ENCODE measurements at places on chromosomes 3 and 15. TPM values are rescaled to one million over a fixed set of nuclear protein-coding genes. Genes with fewer than 3 reads are reported as not detected.

Gene HCLS1
- not detected for total RNA-seq

Gene FRMD4B
- 3.9 TPM for total RNA-seq

Gene CLDN1
- total RNA-seq: not detected

Gene GOLGA8O
- not detected for total RNA-seq

Gene CD200R1
- total RNA-seq: not detected

Gene TRH
- 1.7 TPM for total RNA-seq

Gene SNX22
- total RNA-seq: 4.6 TPM

Gene SEMA6D
- total RNA-seq: 255 TPM

Gene WNT7A
- not detected for total RNA-seq

Gene STARD9
- 45.1 TPM for total RNA-seq

- DNase-seq: no peak
Measured at GRCh38 chr15:65816441-65816840, 24.3 kb upstream of the DENND4A start.

GRCh38 chr3:38579141-38579540, 70.3 kb downstream of the SCN5A start:
- DNase-seq: peak; percentile 55

- peak; percentile 77 for DNase-seq
Measured at GRCh38 chr15:75647370-75648155, at the start of gene SNX33. Gene SNX33, plus strand, starts transcription at chr15:75647912. Its CDS starts 1,191 bp downstream, at chr15:75649103.

- DNase-seq: no peak
Measured at GRCh38 chr3:169008776-169009358, 654.6 kb downstream of the MECOM start.

- DNase-seq: no peak
Measured at GRCh38 chr3:72485641-72486040, 362.6 kb downstream of the SHQ1 start.

DNA sequence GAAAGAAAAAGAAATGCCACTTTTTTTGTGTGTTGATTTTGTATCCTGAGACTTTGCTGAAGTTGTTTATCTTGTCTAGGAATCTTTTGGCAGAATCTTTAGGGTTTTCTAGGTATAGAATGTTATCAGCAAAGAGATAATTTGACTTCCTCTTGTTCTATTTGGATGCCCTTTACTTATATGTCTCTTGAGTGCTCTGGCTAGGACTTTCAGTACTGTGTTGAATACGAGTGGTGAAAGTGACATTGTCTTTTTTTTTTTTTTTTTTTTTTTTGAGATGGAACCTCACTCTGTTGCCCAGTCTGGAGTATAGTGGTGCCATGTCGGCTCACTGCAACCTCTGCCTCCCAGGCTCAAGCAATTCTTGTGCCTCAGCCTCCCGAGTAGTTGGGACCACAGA, 64.7 kb upstream of the NPHP3 start:
- no peak for DNase-seq

- DNase-seq: no peak
Measured at GRCh38 chr3:29293421-29293820, 12.6 kb downstream of the RBMS3 start.

DNA sequence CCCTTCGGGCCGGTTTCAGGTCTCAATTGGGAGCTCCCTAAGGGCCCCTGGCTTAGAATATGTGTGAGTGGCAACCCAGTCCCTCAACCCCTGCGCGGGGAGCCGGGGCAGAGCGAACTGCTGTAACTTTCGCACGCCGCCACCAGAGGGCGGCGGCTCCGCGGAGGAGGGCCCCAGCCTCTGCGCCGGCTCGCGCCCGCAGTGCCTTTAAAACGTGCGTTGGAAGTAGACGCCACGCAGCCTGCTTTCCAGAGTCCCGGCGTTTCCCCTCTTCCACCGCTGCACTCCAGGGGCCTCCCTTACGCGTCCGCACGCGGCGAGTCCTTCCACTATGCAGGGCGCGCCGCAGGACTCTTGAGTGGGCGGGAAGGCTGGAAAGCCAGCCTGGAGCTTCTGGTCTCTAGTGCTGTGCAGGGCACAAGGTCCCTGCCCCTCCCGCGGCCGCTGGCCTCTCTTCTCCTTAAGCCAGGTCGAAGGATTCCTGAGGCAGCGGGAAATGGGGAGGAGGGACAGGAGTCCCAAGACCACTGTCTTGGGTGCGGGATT, 23.7 kb upstream of the RNU6-1 start:
- DNase-seq: peak; percentile 84

GRCh38 chr3:149180057-149180573, 41.5 kb downstream of the CP start:
- no peak for DNase-seq

- no peak for DNase-seq
Measured at GRCh38 chr15:36050899-36051298, 504.9 kb upstream of the DPH6 start.

DNA sequence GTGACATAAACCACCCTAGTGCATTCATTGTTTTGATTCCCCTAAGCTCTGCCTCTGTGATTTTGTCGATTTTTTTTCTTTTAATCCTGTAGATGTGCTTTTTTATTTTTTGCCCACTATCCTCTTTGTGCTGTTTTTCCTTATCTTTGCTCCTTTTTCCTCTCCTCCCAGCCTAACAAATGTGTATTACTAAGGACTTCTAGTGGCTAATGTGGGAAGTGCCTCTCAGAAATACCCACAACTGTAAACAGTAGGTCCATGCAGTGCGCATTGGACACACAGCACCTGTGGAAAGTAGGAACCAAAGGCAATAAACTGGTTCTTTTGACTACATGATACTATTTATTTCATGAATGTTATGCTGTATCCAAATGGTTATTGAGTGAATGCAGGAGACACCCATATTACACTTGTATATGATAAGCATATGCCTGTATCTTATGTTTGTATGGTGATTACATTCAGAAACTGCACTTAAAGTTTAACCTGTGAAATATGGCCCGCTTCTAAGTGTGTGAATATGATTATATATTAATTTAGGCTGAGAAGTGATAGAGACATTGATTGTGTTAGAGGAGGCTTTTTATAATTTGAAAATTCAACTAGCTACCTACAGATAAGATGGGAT, 147.8 kb downstream of the PLCL2 start:
- DNase-seq: no peak

- no peak for DNase-seq
Measured at GRCh38 chr15:40366457-40367370, 8.7 kb downstream of the DISP2 start.

DNA sequence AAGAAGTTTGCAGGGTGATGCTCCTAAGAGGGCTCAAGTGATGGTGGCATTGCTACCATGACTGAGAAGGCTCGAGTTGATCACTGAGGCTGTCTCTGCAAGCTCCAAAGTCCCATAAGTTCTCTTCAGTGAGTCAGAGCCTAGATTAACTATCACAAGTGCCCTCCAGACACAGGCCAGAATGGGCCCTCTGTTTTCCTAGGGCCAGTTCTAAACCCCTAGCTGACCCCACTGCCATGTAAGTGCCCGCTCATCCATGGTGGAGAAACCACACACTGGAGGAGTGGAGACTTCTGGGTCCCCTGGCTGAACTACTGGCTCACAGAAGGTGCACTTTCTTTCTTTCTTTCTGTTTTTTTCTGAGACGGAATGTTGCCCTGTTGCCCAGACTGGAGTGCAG, 87.6 kb upstream of the WNT5A start:
- no peak for DNase-seq

DNA sequence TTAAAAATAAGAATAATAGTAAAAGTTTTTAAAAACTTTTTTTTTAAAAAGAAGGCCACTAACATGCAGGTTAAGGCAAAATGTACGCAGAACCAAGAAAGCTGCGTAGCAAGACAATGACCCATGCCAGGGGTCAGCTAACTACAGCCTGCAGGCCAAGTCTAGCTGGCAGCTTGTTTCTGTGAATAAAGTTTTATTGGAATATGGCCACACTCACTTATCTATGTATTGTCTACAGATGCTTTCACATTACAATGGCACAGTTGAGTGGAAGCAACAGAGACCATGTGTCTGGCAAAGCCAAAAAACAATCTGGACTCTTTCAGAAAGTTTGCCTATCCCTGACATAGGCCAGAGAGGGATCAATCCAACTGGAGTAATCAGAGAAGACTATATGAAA, 46.7 kb downstream of the WWTR1 start:
- DNase-seq: no peak

DNA sequence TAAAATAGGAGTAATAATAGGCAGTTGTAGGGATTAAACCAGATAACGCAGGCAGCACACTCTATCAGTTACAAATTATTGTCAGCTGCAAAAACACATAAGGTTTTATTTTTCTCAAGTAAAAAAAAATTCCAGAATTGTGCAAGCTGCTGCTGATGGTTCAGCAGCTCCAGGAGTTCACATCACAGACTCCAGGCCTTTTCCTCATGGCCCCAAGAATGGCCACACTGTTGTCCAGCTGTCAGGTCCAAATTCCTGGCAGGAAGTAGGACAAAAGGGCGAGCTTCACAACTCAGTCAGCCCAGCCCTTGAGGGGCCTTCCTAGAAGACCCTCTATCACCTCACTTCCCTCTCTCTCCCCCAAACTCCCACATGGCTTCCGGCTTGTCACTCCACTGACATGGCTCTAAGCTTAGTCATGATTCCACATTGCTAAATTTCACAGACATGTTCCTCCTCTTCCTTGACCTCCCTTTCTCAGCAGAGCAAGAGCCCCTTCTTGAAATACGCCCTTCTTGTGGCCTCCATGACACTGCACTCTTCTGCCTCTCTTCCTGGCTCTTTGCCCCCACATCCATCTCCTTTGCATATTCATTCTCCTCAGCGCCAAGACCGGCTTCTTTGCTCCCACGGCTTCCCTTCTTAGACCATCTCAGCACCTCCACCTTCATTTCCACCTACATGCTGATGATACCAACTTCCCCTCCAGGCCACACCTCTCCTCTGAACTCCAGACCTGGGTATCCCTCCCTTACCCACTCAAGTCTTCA, 27.4 kb upstream of the FAM174B start:
- DNase-seq: no peak

- DNase-seq: no peak
Measured at GRCh38 chr15:98272625-98273024, 312.1 kb downstream of the ARRDC4 start.

- DNase-seq: no peak
Measured at GRCh38 chr3:129304962-129305222, 26.2 kb downstream of the HMCES start.

GRCh38 chr3:50609763-50610085, 1.9 kb downstream of the CISH start:
- no peak for DNase-seq

- DNase-seq: no peak
Measured at GRCh38 chr15:70701891-70702568, 61.3 kb downstream of the UACA start.

GRCh38 chr3:142019794-142020320, 129.5 kb downstream of the TFDP2 start:
- no peak for DNase-seq

DNA sequence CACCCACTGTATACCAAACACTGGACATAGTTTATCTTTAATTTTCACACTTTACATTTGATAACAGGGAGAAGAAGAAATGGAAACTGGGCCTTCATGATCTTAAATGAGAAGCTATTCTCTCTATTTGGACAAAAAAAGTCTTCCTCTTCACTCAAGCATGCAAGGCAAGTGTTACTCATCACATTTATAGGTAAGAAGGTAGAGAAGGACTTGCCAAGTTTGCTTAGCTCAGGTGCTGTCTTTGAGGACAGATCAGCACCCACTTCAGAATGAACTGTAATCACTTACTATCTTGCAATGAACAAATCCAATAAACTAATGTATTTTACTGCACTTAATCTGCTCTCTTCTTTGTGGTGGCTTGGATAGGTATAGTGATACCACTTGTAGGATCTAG, 1.1 kb upstream of the MYH15 start:
- DNase-seq: no peak

DNA sequence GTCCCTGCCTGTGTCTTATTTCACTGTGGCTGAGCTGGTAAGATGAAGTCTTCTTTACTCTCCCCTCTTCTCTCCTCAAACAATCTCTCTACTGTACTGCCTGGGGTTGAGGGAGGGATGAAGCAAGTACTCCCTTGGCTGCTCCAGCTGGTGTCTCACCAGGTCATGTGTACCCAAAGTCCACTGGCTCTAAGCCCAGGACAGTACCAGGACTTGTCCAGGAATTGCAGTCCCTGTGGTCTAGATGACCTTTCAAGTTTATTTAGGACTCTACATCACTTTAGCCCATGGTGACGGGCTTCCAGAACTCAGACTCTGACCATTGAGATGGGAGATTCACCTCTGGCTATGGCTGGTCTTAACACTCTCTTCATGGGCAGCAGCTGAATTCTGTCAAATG, 17.5 kb upstream of the SLC27A2 start:
- no peak for DNase-seq

DNA sequence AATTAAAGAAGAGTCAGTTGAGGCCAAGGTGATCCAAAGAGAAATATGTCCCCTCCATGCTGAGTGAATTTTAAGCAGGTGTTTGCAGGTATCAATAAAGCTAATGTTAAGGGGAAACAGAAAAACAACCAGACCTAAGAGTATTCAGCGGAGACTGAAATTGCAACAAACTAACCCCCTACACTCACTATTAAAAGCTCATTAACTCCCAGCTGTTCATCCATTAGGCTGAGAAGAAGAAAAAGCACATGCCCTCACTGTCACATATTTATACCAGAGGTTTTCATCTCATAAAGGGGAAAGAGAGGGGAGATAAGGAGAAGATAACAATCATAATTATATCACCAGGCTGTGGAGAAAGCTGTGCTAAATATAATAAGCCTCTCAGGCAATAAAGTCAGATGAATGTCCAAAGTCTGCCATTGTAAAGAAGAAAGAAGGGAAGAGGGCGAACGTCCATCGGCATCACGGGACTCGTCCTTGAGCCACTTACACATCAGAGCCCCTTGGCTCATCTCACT, 145.2 kb downstream of the TAFA4 start:
- DNase-seq: no peak

DNA sequence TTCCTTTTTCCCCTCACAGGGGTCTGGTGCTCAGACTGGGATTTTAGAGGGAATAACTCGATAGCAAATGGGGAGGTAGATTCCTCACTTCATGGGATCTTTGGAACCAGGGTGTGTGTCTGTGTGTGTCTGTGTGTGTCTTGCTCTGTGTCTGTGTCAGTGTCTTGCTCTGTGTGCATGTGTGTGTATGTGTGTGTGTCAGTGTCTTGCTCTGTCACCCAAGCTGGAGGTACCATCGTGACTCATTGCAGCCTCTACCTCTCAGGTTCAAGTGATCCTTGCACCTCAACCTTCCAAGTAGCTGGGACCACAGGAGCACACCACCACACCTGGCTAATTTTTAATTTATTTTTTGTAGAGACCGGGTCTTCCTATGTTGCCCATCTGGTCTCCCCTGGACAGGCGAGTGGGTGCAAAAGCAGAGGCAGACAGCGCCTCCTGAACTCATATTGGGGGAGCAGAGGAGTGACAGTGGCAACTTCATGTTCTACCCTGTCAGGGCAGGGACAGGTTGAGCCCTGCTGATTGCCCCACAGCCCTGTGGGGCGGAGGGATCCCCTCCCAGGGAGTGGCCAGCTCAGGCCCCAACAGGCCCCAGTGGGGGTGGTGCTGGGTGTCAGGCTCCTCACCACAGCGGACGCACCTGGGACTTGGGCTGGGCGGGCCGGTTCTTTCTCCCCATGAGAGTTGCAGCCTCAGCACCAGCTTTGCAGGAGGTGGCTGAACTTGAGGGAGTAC, 10.4 kb upstream of the SEMA4B start:
- DNase-seq: no peak

- DNase-seq: no peak
Measured at GRCh38 chr3:47440131-47440530, 35.6 kb downstream of the SCAP start.

- DNase-seq: no peak
Measured at GRCh38 chr3:143363949-143364348, 244.4 kb downstream of the CHST2 start.

- DNase-seq: peak; percentile 56
Measured at GRCh38 chr15:85380812-85381642, 624 bp downstream of the AKAP13 start.

GRCh38 chr3:26191556-26191955, 401.7 kb downstream of the OXSM start:
- no peak for DNase-seq
